Activated B cell treated with CpG ODN at 0.5 μM for 24 hours (primary cell): ENCODE measurements at places on chromosomes 2 and 18.

DNA sequence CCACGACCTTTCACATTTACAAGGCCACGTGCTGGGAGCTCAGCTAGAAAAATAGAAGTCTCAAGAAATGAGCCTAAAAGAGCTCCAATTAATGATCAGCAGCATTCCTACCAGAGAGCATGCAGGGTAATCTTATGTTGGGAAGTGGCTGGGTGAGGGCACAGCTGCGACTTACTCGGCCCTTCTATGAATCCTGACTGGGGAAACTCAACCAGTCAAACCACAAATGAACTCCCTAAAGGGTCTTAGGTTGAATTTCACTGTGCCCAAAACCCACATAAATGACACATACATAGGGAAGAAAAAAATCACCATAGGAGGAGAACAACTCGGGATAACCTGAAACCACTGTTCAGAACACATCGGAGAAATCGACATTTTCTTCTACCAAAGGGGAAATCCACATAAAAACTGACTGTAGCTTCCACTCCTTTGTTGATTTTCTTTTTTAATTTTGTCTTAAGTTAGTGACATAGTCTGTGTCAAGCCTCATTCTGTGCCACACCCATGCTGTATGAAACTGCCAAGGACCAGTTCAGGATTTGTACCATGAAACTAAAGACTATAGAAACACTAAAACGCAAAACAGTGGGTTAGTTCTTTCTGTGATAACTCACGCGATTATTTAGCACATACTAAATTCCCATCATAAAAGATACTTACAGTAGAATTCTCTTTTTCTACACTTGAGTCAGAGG lies 54.7 kb downstream of the UXS1 start:
- DNase-seq: no peak

DNA sequence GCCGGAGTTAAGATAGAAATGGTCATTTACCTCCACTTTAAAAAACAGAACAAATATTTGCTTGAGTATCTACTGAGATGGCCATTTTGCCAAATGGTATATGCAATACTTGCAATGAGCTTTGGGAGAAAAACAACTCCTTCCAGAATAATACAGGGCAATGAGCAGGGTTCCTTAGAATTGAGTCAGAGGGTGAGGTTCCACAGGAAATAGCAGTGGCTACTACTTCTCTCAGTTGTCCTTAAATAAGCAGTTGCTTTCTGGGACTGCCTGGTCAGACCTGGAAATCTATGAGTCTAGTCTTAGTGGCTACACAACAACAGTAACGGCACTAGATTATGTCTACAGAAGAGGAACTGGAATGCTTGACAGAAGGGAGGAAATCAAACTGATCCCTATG lies 80.9 kb upstream of the CCDC85A start:
- DNase-seq: no peak

DNA sequence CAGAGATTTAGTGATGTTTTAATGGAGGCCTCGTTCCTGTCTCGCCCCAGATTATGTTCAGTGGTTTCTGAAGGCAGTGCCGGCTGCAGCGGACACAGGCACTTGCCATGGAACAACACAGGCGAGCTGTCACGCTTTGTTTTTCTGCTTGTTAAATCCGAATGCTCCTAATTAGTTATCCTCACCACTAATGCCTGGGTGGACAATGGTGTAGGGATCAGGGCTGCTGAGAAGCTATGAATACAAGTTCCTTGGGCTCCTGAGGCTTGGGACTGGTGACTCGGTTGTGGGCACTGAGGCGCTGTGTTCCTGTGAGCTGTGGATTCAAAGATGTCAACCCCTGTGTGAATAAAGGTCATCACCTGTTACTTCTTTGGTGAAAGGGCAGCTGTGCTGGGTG lies 123.5 kb downstream of the PLEKHM3 start:
- no peak for DNase-seq

DNA sequence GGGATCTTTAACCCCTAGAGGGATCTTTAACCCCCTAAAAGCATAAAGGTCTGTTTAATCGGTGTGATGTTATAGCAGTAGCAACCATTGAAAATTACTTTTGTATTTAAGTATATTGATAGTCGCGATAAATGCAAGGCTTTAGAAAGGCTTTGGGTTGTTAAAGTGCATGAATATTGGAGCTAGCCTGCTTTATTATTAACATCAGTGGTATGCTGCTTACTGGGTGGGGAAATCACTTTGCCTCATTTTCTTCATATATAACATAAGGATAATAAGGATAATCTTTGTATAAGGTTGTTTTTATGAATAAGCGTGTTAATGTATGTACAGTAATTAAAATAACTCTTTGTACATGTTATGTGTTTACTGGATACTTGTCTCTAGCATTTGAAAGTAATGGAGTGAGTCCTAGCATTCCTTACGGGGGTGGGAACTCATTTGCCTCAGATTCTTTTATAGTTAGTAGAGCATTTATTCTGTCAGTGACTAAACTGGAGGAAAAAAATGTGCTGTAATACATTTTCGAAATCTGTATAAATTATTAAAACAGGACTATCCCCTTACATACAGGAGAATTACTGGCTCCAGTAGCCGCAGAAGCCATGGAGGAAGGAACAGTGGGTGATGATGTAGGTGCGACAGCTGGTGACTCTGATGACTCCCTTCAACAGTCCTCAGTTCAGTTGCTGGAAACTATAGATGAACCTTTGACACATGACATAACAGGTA lies 122.2 kb downstream of the BIRC6 start:
- no peak for DNase-seq

DNA sequence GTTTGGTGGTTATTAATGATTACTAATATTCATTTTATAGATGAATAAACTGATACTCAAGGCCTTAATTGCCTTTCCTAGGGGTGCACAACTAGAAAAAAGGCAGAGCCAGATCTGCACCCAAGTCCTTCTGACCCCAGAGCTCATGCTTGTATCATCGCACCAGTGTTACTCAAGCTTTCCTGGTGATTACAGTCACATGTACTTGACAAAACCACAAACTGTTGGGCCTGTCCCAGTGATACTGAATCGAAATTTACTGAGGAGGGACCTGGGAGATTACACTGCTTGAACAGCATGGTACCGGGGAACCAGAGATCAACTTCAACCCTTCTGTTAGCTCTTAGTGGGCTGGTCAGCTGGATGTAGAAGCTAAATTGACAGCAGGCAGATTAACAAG lies 33.7 kb downstream of the FASTKD2 start:
- DNase-seq: no peak

DNA sequence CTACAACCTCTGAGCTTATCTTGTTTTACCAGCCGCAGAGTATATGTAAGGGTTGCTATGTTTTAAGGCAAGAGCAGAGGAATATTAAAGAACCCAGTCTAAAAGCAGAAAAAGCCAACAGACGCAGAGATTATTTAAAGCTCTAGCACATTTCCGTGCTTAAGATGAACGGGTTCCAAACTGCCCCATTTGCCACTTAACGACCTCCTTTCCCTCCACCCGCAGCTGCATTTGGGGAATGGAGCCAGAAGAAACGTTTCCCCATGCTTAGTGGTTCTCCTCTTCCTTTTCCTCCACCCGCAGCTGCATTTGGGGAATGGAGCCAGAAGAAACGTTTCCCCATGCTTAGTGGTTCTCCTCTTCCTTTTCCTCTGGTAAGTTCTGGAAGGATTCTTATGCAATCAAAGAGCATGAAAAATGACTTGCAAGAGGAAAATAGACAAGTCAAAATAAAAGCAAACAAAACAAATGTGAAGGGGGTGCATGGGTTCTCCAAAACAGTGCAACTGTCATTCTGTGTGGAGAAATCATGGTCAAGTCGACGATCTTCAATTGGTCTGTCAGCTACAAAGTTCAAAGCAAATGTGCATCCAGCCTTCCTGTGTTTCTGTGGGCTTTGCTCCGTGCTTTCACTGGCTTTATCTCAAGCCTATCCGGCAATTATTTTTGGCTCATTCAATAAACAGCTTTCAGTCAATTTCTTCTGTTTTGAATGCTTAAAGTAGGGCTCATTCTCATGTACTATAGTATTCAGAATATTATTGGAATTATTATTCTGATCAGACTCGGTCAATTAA lies 57.8 kb downstream of the DIPK1C start:
- DNase-seq: no peak

- DNase-seq: no peak
Observed at GRCh38 chr2:162385536-162385935, 41.6 kb downstream of the GCA start.

GRCh38 chr2:203802342-203803052 lies 65.1 kb upstream of the CTLA4 start:
- no peak for DNase-seq

GRCh38 chr2:126893606-126894005 lies 5.1 kb upstream of the TEX51 start:
- DNase-seq: no peak

- no peak for DNase-seq
Observed at GRCh38 chr2:39606585-39606984, 59.1 kb upstream of the TMEM178A start.

- DNase-seq: no peak
Observed at GRCh38 chr2:18599509-18600254, 10.3 kb upstream of the NT5C1B start.

DNA sequence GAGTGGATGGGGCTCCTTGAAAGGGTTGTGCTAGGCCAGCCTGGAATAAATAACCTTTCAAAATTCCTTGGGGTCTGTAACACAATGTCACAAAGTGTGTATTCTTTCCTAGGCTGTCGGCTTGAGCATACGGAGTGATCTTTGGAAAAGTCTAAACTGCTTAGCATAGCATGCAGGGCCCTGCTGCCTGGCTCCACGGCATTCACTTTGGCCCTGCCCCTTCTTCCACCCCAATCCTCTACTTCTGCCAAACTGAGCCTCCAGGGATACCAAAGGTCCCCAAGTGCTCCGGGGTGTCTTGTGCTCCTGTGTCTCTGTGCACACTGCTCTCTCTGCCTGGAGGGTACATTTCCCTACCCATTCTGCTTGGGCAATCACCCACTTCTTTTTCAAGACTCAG lies 196.1 kb downstream of the LTBP1 start:
- no peak for DNase-seq

DNA sequence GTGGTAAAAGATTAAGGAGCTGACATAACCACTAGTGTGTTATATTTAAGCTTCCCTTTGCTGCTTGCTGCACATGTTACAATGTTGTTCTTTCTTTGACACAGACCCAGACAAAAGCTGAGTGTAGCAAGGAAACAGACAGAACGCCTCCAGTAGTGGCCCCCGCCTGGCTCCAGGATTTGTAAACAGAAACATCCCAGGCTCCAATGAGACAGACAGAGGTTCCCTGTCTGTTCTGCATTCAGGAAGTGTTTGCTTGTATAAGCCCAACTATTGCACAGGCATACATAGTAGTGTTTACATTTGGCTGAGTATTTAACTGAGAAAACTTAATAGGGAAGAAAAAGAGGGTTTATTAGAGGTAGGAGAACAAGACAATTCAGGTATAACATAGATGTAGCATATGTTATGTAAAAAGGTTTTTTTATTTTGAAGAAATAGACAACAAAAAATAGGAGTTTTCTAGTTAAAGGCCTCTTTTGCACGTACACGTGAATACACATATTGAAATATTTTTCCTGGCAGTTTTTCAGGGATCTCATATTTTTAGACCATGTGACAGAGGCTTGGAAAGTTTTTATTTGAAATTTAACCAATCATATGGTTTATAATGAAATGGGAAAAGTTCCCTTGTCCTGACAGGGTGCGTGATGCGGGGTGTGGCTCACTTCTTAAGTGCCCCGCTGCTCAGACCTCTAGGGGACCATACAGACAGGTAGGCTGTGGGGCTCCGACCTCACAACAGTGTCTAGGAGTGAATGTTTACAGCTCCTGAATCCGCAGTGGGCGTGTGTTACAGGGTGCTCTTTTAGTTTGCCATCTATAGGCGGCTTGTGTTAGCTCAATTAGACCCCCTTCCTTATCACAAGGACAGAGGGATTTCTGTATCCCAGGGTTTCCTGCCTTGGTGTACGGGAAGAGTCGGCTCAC lies 118.4 kb downstream of the BMPR2 start:
- no peak for DNase-seq

DNA sequence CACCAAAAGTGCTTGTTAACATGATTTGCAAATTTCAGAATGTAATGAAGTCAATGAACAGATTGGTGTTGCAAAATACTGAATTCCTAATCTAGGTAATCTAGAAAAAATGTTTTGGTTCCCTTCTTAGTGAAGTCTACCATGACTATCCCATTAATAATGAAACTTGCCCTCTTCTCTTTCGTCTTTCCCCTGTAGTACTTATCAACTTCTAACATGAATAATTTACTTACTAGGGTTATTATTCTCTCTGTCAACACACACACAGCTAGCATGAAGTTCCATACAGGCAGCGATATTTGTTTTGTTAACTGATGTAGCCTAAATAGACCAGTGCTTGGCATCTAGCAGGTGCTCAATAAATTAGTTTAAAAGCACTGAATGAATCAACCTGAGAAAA lies 160.2 kb downstream of the NCK2 start:
- DNase-seq: no peak

DNA sequence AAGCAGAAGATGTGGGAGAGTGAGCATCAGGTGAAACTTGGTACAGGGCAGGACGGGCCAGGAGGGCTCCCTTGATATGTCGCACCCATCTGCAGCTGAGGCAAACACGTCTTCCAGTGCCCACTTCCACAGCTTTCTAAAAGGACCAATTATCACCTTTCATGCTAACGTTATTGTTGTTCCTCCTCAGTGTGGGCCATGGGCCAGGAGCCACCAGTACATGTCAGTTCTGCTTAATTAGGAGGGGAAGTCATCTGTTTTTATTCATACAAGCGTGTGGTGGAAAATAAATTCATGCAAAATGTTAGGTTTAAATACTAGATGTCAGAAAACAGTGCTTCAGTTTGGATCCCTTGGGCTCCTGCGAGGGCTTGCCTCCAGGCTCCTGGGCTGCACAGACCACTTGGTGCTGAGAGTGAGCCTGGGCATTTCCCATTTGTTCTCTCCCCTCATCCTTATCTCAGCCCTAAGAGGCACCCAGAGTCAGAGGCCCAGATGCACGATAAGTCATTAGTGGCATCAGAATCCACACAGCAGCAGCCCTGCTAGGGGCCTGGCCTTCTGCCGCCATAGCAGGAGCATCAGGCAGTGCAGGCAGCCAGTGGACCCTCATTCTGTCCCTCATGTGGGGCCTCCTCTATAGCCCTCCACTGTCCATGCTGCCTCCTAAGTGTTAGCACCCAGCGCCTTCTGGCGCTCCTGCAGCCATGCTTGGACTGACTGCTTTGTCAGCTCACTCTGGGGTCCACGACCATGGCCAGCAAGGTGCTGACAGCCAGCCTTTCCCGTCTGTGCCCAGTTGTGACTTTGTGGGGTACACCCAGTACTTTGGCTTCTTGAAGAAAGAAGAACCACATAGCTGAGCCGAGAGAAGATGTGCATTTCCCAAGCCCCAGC lies 539.8 kb upstream of the RAB6C start:
- DNase-seq: no peak

GRCh38 chr18:56709463-56709862 lies 58.3 kb downstream of the WDR7 start:
- DNase-seq: no peak

- DNase-seq: no peak
Observed at GRCh38 chr2:8518979-8519668, 162.7 kb upstream of the ID2 start.

- no peak for DNase-seq
Observed at GRCh38 chr2:95234286-95234785, 27.0 kb downstream of the ZNF892 start.

- DNase-seq: no peak
Observed at GRCh38 chr2:11008773-11009172, 97.0 kb downstream of the KCNF1 start.
